ENCODE measurements at places on chromosomes 7 and 10.

DNA sequence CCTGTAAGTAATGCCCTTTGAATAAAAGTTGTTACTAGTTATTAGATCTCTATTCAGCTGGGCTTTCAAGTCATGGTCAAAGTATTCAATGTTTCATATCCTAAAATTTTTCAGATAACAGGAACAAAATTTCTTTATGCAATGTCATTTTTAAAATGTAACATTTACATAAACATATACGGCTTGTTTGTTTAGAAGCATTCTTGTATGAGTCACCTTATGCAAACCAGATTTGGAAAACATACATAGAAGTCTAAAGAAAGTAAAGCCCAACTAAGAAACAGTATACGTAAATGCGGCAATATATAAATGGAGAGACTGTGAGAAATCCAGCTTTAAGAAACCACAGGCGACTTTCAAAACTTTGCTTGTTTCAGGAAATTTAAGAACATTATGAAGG, 10.5 kb downstream of the TMEM168 start:
- no peak for DNase-seq

DNA sequence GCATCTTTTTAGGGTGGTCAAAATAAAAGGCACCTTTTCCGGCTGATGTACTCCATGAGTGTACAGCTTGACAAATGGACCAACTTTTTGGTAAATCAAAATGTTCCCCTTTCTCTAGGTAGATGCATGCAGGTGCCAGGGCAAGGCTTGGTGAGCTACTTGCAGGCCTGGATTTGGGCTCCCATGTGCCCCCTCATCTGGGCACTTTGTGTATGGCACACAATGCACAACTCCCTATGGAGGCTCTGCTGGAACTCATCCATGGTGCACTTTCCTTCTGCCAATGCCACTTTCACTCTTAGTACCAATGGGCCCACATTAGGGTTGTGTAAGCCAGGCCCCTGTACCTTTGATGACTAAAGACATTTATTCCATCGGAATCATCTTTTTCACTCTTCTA, 300.8 kb downstream of the SDHAF3 start:
- DNase-seq, result no peak

- DNase-seq, result no peak
Measured at GRCh38 chr7:1965579-1966294, 267.0 kb downstream of the MAD1L1 start.

DNA sequence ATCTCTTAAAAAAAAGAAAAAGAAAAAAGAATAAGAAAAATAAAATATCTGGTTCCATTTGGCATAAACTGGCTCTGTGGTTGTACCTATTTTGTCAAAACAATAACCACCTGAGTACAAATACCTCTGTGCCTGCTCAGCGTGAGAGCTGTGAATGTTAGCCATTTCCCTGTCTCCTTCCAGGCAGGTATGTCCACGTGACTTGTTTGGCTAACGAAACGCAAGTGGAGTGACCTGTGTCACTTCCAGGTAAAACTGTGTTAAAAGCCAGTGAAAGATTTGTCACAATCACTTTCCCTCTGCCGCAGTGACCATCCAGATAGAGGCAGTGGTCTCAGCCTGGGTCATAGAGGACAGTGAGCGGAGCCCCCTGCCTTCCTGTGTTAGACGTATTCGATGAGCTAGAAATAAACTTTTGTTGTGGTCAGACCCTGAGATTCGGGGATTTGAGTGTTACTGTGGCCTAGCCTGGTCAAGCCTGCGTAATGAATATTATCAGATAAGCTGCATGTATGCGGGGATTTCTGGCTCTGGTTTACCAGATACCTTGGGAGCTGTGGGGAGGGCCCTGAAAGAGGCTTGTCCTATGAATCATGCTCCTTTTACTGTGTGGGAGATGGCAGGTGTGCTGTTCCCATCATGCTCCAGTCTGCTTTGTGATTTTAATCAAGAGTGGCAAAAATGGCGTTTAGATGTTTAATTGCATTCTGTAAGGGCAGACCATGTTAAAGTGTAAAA, 3.8 kb downstream of the PTER start:
- DNase-seq, result no peak

- DNase-seq, result no peak
Measured at GRCh38 chr10:1712314-1712713, 25.0 kb downstream of the ADARB2 start.

- no peak for DNase-seq
Measured at GRCh38 chr7:7416031-7416858, 119.4 kb downstream of the COL28A1 start.

DNA sequence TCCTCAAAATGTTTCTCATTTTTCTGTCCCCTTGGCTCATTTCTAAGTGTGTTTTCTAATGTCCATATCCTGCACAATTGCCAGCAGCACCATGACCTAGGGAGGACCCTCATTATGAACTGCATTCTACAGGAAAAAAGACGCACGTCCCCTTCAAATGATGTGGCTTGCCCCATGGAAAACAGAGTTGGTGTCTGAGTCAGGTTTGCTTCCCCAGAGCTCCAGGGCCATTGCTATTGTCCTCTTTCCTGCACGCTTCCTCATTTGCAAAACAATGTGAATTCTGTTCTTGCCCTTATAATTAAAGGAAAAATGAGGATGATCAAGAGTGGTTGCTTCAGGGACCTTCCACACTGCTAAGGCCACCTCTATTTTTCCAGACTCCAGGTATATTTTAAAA, 14.7 kb upstream of the ASB4 start:
- DNase-seq, result no peak

DNA sequence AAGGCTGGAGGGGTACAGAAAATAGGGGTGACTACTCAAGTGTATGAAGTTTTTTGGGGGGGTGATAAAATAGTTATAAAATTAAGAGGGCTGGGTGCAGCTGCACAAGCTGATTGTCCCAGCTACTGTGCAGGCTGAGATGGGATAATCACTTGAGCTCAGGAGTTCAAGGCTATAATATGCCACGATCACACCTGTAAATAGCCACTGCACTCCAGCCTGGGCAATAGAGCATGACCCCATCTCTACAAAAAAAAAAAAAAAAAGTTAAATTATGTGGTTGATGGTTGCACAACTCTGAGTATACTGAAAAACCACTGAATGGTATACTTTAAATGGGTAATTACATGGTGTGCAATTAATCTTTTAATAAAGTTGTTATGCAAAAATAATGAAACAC, 172.9 kb downstream of the SRPK2 start:
- no peak for DNase-seq

- no peak for DNase-seq
Measured at GRCh38 chr7:16657656-16658279, 11.8 kb downstream of the BZW2 start.

GRCh38 chr10:27607591-27607990, 103.5 kb downstream of the RAB18 start:
- no peak for DNase-seq

GRCh38 chr10:99975942-99976809, 33.6 kb downstream of the DNMBP start:
- DNase-seq, result no peak

DNA sequence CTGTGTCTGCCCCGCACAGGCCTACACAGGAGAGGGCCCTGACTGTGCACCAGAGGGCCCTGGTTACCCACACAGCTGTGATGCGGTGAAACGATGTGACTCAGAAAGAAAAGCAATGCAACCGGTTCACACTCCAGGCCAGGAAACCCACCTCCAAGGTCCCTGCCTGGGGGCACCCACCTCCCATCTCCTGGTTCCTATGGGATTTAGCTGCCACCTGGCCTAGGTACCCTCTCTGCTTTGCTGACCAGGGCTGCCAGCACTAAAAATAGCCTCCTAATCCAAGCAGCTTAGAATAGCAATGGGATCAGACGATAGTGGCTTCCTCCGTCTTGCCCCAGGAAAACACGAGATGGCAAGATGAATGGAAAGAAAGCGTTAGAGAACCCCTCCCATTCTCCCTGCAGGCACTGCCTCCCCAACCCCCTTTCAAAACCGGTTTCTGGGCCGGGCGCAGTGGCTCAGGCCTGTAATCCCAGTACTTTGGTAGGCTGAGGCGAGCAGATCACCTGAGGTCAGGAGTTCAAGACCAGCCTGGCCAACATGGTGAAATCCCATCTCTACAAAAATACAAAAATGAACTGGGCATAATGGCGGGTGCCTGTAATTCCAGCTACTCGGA, 12.4 kb downstream of the RBP3 start:
- no peak for DNase-seq

DNA sequence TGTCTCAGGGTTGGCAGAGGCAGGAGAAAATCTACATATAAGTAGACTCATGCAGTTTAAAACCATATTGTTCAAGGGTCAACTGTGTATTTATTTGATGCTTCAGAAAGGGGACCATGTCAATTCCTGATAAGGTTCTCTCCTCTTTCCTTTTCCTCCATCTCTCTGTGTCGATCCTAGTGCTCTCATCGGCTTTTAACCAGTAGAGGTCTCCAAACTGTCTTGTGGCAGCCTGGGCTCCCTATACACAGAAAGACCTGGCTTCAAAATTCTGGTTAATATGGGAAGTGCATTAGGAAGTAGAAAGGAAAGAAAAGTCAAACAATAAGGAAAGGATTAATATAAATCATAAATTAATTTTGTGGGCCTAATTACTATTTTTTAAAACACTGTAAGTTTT, 304.4 kb upstream of the C7orf33 start:
- no peak for DNase-seq

Data from substantia nigra (tissue), 51 donors.